ENCODE measurements at places on chromosomes 4 and X.

DNA sequence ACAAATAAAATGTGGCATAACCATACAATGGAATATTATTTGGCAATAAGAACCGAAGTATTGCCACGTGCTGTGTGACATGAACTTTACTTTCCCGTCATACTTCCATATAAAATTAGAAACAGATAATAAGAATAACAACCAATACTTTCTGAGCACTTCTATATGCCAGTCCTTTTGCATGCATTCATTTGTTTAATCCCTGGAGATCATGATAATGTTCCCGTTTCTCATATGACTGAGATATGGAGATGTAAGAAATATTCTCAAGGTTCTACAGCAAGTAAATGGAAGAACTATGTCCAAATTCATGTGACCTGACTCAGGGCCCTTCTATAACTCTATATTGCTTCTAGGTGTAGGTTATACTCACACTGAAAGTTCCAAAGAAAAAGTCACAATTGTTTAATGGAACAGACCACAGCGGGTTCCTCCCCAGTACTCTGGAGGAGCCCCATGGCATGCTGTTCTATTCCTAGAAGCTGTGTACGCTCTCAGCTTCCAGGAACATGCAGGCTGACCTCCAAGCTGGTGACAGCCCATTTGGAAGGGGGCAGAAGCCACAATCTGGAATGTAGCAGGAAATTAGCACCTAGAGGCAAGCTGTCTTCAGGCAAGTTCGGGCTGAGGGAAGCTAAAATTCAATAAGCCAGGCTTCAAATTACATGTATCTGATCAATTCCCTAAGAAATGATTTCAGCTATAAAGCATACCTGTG lies 31.5 kb downstream of the QDPR start:
- no peak for DNase-seq

DNA sequence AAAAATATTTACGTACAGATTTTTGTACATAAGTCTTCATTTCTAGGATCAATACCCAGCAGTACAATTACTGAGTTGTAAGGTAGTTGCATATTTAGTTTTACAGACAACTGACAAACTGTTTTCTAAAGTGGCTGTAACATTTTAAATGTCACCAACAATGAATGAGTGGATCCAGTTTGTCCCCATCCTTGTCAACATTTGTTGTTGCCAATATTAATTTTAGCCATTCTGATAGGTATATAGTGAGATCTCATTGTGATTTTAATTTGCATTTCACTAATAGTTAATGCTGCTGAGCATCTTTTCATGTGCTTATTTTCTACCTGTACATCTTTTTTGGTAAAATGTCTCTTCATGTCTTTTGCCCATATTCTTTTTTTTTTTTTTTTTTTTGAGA lies 30.9 kb upstream of the NOCT start:
- no peak for DNase-seq

- no peak for DNase-seq
Measured at GRCh38 chrX:11664211-11665167, 1.2 kb downstream of the ARHGAP6 start.

DNA sequence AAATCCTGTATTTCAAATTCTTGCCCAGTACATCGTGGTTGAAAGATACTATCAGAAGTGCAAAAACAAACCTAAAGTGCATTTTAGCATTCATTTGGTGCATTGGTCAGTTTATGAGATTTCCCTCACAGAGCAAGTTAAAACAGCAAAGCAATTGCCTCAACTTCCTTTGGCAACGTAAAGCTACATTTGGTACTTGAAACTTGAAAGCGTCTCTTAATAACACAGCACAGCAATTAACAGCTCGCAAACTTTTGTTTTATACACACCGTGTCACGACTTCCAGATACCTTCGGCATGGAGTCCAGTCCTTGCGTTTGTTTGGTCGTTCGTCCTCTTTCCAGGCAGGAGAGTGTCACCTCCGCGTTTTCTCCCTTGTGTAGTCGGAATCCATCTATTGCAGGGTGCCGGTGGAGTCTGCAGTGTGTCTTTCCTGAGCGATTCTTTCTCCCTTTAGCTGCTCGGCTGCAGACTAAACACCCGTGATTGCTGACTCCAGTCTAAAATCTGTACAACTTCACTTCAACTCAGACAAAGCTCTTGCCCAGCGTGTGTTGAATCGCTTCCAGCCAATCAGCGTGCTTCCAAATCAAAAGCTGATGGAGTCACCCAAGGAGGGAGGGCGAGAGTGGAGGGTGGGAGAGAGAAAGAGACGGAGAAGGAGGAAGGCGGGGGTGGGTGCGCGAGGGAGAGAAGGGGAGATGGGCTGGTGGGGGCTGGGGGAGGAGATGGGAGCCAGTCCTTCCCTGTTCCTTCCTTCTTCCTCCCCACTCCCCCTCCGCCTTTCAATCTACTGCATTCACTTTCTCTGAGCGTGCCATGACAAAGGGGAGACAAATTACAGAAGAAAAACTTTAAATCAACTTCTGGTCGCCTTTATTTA lies at the start of gene PCDH18:
PCDH18 (minus strand) TSS at position 509 of the 883 bp plus-strand sequence; CDS start at position 103, 406 bp downstream.
- no peak for DNase-seq

DNA sequence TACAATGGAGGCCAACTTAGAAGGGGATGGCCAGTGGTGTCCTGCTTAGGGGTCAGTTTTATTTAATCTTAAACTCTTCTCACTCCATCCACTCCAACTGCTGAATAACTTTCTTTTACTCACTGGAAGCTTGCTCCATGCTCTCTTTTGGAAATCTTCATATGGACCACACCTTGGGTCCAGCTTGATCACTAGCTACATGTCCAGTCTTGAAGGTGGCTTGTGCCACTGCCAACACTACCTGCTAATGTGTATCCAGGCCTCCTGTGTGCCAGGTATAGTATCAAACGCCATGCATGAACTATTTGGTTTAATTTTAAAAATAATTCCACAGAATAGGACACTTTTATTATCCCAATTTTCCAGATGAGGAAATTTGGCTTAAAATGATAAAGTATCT lies 37.0 kb upstream of the KDR start:
- DNase-seq: no peak

DNA sequence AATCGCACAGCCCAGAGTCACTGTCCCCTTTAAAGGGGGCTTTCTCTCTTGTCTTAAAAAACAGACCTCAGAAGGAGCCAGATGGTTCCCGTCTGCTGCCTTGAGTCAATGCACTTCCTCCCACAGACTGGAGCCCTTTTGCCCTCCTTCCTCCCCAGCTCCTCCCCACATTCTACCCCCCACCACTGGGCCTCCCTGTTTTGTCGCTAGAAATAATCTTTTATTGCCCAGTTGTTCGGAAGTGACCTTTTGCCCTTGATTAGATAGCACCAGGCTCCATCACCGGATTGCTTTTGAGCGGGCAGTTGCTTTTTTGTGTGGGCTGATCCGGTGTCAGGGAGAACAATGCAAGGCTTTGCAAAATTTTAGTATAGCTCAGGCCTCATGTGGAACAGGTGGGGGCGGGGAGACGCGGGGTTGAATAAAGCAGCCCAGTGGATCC lies 47.7 kb downstream of the SPRY1 start:
- no peak for DNase-seq

DNA sequence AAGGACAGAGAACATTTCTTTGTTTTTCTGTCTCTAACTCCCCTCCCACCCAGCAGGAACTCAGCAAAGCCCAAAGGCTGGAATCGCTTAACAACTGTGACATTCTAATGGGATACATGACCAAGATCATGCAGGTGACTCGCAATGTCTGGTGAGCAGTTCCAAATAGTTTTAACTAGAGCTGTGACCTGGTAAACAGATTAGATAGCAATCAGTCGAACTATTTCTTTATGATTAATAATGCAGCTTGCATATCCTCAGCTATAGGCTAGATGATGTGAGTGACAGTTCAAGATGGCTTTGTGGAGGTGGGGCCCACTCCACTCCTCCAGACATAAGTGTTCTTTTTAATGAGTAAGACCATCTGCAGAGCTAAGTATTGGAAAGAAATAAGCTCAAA lies 20.0 kb upstream of the GABRE start:
- no peak for DNase-seq

DNA sequence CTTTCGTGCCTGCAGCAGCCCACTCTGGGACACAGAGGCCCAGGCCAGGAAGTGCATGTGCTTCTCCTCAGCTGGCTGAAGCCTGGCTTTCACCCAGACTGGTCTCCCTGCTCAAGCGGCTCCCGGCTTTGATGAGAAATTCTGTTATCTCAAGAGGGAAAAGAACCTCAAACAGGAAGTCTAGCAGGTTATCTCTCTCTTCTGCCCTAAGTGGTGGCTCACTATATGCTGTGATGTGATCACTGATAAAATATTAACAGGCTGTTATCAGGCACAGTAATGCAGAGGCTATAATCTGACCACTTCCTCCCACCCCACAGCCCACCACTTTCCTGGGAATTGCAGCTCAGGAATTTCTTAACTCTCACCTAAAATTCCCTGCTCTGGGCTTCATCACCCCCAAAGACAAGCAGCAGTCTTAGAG lies 13.3 kb downstream of the CLDN2 start:
- no peak for DNase-seq

GRCh38 chrX:143683486-143683885 lies 37.1 kb downstream of the SPANXN2 start:
- DNase-seq: no peak

DNA sequence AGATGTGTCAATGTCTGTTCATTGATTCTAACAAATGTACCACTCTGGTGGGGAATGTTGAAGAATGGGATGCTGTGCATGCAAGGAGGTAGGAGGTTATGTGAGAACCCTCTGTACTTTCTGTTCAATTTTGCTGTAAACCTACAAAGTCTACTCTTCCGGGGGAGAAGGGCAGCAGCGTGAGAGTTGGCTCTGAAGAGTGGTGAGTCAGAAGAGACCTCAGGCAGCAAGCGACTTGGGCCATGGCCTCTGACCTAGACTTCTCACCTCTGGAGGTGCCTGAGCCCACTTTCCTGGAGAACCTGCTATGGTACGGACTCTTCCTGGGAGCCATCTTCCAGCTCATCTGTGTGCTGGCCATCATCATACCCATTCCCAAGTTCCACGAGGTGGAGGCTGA lies 26.7 kb downstream of the MANBA start:
- no peak for DNase-seq

DNA sequence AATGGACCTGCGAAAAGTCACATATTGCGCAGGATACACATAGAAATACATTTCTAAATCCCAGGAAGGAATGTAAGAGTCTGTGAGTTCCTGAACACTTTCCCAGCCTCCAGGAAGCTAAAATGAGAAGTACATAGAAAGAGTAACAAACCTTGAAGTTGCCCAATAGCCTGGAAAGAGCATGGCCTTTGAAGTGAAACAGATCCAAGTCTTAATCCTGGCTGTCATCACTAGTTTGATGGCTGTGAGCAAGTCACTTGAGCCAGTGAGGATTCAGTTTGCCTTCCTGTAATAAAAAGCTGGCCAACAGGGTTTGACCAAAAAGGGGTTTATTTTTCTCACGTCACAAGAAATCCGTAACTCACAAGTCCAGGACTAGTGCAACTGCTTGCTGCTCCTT lies 69.8 kb downstream of the ARHGEF38 start:
- no peak for DNase-seq

- no peak for DNase-seq
Measured at GRCh38 chr4:117545039-117545438, 459.7 kb upstream of the TRAM1L1 start.

- peak; percentile 84 for DNase-seq
Measured at GRCh38 chr4:73735231-73735630, 5.1 kb upstream of the CXCL8 start.

DNA sequence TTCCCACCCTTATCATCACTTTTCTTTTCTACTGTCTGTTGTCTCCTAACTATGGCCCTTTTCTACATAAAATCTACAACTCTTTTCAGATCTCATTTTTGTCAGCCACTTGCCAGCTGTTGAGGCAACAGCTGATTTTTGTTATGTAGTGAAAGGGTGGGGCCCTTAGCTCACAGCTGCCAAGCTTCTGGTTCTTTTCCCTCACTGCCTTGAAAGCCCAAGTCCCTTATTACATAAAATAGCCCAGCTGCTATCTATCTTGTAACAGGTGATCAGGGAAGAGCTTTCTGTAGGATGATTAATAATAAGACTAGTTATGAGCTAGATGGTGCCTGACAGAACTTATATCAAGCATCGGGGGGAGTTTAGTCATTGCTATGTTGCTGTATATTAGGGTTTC lies 45.9 kb downstream of the ADGRL3 start:
- DNase-seq: no peak

DNA sequence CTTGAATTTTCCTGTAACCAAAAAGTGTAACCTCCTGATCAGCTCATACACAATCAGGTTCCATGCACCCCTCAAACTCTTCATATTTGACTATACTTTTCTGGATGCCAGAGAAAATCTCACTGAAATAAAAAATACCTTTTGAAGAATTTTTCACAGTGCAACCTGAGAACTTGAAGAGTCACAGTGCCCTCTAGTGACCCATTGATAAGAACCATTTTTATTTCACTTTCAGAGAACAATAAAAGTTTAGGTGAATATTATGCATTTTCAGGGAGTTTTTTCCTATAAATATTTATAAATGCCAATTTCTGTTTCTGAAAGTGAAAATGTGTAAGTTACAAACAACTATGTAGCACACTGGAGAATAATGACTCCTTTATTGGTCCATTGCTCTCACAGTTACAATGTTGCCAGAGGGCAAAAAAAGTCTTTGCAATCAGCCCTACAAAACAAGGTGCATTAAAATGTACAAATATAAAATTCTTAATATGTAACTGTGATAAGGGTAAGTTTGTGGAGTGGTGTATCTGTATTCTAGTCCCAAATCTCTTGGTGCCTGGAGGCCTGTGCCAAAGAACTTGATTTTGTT lies 153.6 kb upstream of the INTU start:
- no peak for DNase-seq

- no peak for DNase-seq
Measured at GRCh38 chr4:186827534-186827897, 103.9 kb upstream of the FAT1 start.

GRCh38 chr4:87032884-87033533 lies 98.2 kb downstream of the AFF1 start:
- no peak for DNase-seq

DNA sequence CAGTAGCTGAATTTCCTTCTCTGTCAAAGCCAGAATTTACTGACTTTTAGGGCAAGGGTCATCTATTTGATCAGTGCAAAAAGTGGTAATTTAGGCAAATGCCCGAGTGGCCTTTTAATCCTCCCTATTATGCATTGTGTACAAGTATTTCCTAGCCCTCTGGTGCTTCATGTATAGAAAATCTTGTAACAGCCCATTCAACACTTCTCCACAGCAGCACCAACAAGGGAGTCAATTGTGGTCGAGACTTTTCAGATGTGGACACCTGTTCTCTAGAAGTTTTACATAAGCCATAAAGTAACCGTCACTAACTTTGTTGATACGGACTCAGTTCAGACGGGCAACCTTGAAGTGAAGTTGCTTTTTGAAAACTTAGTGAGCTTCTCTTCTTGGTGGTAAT lies 50.9 kb upstream of the FHDC1 start:
- no peak for DNase-seq

- no peak for DNase-seq
Measured at GRCh38 chr4:185592438-185592837, 57.1 kb upstream of the PDLIM3 start.

- no peak for DNase-seq
Measured at GRCh38 chrX:46627711-46628419, 54.3 kb downstream of the CHST7 start.

DNA sequence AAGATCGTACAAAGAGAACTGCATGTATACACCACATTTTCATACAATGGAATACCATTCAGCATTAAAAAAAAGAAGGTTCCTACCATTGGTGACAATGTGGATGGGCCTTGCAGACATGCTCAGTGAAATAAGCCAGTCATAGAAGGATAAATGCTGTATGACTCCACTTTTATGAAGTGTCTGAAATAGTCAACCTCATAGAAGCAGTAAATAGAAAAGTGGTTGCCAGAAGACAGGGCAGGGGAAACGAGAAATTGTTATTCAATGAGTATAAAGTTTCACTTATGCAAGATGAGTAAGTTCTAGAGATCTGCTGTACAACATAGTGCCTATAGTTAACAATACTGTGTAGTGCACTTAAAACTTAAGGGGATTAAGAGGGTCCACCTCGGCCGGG lies 257.5 kb upstream of the FTHL17 start:
- DNase-seq: no peak

Measured in SIG-M5 (cell line).